ENCODE measurements at places on chromosomes 7 and 10.

- DNase-seq = no peak
Observed at GRCh38 chr7:54802841-54803240, 43.8 kb upstream of the SEC61G start.

DNA sequence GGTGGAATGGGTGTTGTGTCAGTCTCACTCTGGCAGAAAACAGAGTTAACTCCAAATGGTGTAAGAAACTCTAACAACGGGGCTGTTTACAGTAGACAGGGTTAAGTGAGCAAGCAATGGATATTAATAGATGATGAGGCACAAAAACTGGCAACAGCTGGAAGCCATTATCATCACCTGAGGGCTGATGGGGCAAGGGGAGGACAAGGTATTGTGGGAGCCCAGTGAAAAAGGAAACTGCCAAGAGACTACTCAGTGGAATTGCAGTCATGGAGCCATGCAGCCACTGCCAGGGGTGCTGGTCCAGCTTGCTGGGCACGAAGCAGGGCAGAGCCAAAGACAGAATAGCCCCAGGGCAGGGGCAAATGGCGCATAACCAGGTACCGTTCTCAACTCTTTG, 260.7 kb downstream of the BICC1 start:
- DNase-seq = no peak

GRCh38 chr7:50869108-50869725, 86.5 kb upstream of the GRB10 start:
- DNase-seq = no peak

DNA sequence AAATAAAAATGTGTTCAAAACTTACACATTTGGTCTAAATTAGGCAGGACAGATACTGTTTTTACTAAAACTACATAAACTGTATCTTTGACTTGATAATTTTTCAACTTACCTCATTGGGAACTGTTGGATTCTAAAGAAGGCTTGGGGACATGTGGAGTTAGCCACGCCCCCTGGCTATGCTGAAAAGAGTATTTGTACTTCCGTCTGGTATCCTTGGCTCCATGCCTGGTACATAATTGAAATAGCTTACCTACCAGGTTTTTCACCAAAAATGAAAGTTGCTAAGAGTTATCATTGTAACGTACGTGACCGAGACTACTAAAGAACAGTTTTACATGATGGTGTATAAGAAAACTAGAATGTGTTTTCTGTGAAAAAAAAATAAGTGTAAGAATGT, 604.8 kb upstream of the IGFBP3 start:
- DNase-seq = no peak

DNA sequence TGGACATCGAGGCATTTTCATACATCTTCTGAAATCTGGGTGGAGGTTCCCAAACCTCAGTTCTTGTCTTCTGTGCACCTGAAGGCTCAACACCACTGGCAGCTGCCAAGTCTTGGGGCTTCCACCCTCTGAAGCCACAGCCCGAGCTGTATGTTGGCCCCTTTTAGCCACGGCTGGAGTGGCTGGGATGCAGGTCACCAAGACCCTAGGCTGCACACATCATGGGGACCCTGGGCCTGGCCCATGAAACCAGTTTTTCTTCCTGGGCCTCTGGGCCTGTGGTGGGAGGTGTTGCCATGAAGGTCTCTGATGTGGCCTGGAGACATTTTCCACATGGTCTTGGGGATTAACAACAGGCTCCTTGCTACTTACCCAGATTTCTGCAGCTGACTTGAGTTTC, 62.1 kb downstream of the INPP5A start:
- DNase-seq = no peak

GRCh38 chr10:37680243-37680683, 177.1 kb downstream of the ZNF248 start:
- no peak for DNase-seq

DNA sequence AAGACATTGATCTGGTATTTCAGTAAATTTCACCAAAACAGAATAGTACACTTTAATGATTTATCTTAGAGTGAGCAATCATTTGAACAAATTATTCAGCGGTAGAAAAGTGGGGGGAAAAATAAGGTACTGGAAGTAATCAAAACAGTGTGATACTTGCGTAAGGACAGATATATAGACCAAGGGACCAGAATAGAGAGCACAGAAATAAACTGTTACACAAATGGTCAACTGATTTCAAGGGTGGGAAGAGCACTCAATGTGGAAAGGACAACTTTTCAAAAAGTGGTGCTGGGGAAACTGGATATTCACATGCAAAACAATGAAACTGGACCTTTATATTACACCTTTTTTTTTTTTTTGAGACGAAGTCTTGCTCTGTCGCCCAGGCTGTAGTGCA, 119.9 kb downstream of the NRBF2 start:
- no peak for DNase-seq

GRCh38 chr10:1411451-1411850, 325.9 kb downstream of the ADARB2 start:
- DNase-seq = no peak

DNA sequence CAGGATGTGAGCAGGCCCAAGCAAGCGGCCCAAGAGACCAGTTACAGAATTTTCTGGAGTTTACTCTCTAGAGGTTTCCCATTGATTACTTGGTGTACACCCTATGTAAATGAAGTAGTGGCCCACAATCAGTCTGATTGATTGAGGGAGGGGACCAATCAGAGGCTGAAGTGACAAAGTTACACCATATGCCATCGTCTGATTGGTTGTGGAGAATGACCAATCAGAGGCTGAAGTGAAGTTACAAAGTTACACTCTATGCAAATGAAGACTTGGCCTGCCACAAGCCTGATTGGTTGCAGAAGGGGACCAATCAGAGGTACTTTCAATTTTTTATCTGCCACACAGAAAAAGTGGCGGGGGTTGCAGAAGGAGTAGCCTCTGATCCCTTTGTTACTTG, 83.7 kb downstream of the KIF20B start:
- no peak for DNase-seq

DNA sequence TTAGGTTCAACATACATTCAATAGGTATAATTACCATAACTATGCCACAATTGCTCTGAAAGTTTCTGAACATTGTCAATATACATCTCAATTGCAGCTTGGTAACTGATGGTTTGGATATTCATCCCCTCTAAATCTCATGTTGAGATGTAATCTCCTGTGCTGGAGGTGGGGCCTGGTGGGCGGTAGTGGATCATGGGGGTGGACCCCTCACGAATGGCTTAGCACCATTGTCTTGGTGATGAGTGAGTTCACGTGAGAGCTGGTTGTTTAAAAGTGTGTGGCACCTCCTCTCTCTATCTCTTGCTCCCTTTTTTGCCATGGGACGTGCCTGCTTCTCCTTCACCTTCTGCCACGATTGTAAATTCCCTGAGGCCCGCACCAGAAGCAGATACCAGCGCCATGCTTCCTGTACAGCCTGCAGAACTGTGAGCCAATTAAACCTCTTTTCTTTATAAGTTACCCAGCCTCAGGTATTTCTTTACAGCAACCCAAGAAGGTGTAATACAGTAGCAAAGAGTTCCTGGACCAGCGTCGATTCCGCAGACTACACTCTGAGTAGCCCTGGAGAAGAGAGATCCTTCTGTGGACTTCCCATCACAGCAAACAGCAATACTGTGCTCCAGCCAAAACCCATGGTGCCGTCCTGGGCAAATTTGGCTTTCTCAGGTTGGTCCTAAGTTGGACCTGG, 83.8 kb upstream of the GRB10 start:
- DNase-seq = no peak

- DNase-seq = peak; percentile 45
Observed at GRCh38 chr7:132557489-132558044, 18.7 kb downstream of the PLXNA4 start.

- DNase-seq = no peak
Observed at GRCh38 chr10:99279626-99280111, 44.0 kb upstream of the HPSE2 start.

DNA sequence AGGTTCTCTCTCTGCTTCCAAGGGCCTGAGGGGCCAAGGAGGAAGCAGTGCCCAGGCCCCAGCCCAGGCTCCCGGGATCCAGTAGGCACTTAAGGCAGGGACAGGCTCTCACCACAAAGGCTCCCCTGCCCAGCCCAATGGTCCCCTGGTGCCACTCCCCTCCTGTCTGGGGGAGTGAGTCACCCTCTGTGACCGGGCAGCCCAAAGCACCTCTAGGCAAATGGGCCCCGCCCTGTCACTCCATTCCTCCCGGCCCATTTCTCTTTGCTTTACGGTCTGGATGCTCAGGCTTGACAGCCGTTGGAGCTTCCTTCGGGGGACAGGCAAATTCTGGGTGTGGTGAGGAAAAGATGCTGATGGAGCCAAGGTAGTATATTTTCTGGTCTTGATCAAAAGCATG, at the start of gene CALHM3:
TSS of gene CALHM3 (minus strand) at position 106 of the 400 bp plus-strand sequence. CDS start 208 bp downstream, outside the sequence.
- no peak for DNase-seq

GRCh38 chr7:154720016-154720415, 282.9 kb downstream of the PAXIP1 start:
- DNase-seq = no peak

GRCh38 chr7:33425395-33425794, 296.0 kb downstream of the BBS9 start:
- DNase-seq = no peak

DNA sequence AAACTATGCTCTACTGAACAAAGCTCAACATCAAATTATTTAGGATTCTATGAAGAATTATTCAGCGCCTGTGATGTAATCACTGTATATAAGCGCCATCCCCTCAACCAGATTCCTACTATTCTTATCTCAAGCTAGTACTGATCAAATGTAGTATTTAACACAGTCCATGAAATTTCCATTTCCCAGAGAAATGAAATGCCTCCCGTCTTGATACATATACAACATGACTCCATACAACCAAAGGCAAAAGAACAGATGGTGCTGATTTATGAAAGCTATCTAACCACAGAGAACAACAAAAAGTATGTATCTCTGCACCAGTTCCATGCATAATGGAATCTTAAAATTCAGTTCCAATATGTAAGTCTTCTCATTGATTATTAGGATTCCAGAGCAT, 406.1 kb downstream of the PARD3 start:
- DNase-seq = no peak

DNA sequence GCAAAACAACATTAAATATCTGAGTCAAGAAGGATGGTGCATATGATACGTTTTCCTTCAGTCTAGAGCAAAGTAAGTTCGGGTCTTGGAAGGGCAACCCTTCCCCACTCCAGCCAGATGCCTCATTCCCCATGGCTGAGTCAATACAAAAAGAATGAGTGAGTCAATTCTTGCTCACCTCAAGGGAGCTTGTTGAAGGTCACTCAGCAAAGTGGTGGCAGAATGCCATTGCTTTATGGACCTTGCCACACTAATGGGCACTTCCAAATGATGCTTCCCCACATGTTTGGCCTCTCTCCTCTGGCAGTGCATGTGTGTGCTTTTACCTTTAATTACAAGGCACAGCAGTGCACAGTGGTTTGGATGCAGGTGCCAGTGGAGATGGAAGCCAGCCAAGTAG, 296.5 kb downstream of the SORCS3 start:
- DNase-seq = no peak

DNA sequence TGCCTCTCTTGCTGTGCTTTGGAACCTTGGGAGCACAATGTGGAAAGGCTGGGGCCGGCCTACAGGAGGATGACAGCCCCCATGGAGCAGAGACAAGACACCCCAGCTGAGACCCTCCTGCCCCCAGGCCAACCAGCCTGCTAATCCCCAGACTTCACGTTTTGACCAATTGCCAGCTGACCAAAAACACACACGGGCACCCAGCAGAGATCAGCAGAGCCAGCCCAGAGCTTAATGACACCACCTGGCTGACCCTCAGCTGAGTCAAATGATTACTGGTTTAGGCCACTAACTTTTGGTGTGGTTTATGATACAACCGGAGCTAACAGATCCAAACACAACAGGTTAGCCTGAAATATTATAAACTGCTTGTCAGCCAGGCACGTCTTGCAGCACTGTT, 111.2 kb upstream of the KIF5B start:
- DNase-seq = no peak

- no peak for DNase-seq
Observed at GRCh38 chr10:108598320-108598695, 1325.0 kb downstream of the XPNPEP1 start.

DNA sequence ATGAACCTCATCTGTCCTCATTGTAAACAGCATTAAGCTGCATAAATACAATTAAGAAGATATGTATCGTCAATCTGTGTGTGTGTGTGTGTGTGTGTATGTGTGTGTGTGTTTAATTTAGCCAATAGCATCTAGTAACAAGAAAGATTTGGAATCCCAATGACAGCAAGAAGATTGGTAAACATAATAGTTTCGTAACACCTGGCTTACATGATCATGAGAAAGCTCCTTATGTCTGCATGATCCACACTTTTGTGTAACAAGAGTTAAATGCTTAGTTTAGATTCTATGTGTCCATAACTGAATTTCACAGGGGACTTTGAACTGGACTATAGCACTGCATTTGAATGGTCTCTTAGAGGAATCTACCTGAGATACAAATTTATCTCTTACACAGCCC, 191.0 kb upstream of the BET1 start:
- DNase-seq = no peak

DNA sequence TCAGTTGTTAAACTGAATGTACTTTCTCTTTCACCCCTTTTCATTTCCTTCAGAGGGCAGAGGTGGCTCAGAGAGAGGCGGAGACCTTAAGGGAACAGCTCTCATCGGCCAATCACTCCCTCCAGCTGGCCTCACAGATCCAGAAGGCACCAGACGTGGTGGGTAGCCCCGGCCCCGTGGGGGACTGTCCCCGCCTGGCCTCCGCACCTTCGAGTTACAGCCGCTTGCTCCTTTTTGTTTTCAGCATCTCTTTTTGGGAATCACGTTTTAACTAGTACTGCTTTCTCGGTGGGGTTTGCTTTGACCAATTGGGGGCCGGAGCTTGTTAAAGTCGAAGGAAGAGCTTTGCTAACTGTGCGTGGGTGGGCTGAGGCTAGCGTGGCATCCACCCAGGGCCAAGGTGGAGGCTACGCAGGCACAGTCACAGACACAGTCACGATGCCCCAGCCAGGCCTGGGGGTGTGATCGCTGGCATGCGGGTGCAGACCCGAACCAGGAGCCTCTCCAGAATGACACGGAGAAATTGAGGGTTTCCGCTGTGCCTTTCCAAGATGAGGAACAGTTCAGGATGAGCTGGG, 116.2 kb upstream of the SH2B2 start:
- no peak for DNase-seq

DNA sequence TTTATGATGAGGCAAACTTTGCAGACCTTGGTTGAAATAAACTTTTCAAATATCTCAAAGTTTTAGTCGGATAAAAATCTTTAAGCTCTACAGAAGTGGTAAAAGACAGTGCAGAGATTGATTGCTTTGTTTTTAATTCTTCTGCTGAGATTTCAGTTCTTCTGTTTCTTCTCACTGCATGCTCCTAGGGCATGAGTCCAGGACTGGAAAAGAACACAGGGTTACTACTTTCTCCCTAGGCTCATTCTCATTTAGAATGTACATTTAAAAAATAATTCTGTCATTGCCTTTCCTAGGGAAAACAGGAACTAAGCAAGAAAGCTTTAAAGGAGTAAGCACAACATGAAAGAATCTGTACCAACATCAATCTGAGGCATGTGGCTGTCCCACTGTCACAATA, 256.7 kb upstream of the DGKB start:
- no peak for DNase-seq

DNA sequence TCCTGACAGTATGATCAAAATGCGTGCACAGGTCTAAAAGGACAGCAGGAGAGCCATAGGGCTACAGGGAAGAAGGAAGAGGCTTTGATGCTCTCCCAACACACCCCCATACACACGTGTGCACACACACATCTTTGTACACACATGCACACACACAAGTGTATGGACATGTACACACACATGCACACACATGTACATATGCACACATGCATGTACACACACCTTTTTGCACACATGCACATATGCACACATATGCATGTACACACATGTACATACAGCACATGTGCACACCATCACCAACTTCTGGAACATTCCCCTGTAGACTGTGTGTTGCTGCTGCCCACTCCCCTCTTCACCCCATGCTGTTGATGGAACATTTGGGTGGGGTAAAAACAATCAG, 255.6 kb upstream of the CTBP2 start:
- no peak for DNase-seq
